ENCODE measurements at places on chromosomes 2 and 18.
A peak's percentile ranks its signal among the peaks of the same experiment; 100 is the strongest.

- no peak for DNase-seq
Observed at GRCh38 chr2:112155331-112156151, 17.4 kb downstream of the FBLN7 start.

DNA sequence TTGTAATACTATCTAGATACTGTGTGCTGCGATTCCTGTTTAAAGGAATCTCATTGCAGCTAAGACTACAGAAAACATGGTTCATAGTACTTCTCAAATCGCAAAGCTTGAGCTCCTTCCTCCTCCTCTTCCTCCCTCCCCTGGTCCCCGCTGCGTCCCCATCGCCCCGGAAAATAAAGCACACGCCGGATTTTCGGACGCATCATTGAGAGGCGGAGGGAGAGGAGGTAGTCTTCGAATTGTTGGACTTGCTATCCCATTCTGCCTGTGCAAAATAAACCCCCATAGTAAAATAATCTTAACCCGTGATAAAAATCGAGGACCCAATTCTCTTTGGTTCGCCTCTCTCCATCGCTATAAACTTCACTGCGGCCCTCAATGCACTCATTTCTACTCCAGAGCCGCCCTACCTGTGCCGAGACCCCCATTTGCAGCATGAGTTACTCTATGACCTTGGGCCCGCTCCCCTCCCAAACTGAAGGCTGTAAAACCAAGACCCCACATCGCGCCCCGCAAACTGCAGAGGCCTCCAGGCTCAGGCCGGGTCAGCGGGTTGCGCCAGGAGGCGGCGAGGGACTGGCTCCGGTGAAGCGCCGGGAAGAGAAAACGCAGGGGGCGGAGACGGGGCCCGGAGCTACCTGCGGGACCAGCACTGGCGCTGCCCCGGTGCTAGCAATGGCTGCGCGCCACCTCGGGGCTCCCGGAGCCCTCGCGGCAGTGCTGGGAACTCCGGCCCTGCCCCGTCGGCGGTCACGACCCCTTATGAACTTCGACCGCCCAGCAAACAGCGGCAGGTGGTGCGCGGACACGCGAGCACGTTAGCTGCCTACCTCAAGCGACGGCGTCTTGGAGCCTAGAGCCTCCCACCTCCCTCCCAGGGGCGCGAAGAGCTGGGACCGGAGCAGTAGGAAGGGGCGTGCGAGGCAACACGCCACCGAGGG, 649 bp downstream of the ESCO1 start:
- peak; percentile 15 for DNase-seq

DNA sequence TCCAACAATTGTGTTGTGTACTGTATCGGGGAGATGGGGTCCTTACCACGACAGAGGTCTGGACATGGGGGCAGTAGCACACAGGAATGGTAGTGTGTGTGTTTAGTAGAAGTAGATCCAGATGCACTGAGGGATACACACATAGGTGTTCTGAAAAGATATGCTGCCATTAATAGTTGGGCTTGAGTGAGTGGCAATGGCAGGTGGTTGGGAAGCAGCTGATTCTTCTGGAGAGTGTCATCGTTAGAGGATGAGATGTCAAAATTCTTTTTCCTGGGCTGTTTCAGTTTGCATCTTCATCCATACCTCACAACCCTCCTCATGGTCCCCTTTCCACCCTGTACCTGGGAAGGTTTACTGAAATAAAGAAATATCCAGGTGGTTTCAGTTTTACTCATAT, 66.6 kb downstream of the UGGT1 start:
- DNase-seq = no peak

- DNase-seq = peak; percentile 72
Observed at GRCh38 chr2:220811952-220812570, 760.0 kb downstream of the EPHA4 start.

GRCh38 chr2:164694275-164694695, 73.0 kb upstream of the GRB14 start:
- DNase-seq = peak; percentile 12

DNA sequence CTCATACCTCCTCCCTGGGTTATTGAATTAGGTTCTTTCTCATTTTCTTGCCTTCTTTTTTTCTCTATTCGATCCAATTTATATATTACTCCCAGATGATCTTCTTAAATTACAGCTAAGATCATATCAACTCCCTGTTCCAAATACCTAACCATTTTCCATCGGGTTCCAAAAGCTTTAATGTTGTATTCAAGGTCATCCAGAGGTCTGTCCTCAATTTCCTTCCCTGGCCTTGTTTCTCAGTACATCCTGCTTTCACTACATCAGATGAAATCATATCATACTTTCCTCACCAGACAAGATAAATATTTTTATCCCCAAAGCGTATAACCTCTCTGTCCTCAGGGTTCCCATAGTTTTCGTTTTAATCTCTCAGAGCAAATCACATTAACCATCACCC, 36.3 kb upstream of the GREB1L start:
- no peak for DNase-seq
